ENCODE measurements at places on chromosomes 2 and 18.

DNA sequence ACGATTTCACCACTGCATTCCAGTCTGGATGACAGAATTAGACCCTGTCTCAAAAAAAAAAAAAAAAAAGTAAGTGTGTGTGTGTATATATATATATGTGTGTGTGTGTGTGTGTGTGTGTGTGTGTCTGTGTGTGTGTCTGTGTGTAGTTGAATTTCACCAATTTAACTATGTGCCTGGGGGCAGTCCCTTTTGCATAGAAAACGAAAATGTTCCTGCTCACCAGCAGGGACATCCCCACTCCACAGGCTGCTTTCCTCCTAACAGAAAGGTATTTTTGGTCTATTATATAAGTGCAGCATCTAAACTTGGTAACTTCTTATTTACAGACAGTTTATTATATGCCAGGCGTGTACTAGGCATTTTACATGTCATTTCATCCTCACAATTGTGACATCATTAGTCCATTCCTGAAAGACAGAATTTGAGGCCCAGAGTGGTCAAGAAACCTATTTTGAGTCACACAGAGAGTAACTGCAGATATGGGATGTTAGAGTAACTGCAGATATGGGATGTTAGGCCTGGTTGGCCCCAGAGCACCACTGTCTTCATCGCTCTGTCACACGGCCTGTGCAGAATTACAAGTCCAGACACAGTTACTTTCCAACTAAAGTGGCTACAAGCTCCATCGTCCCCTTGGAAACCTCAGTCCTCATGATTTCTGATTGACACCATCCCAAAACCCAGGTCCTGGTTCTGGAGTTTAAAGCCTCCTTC is 9.3 kb upstream of the TTL start:
- DNase-seq = no peak

- DNase-seq = no peak
Observed at GRCh38 chr2:148754864-148755263, 110.3 kb downstream of the EPC2 start.

GRCh38 chr2:181959508-181959907 is 26.1 kb upstream of the PPP1R1C start:
- DNase-seq = no peak

DNA sequence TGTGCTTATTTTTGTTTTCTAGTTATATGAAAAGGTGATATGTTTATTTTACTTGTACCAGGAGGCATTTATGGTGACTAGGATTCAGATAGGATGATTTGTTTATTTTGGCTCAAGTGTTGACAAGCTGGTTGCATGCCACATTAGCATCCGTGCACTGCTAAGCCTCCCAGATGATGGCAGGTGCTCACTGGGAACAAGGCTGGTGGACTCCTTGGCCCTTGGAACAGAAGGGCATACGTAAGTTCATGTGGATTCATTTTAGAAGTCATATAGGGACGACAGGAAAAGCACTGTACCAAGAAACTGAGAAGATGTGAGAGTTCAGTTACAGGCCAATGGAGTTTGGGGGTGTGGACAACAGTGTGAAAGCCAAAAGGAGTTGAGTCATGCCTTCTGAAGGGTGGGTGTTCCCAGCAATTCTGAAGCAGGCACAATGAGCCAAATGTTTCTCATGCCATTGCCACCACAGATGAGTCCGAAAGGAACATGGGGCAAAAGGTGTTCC is 166.2 kb downstream of the PHLPP1 start:
- peak; percentile 92 for DNase-seq

- no peak for DNase-seq
Observed at GRCh38 chr2:215435280-215435869, 493 bp downstream of the FN1 start.

DNA sequence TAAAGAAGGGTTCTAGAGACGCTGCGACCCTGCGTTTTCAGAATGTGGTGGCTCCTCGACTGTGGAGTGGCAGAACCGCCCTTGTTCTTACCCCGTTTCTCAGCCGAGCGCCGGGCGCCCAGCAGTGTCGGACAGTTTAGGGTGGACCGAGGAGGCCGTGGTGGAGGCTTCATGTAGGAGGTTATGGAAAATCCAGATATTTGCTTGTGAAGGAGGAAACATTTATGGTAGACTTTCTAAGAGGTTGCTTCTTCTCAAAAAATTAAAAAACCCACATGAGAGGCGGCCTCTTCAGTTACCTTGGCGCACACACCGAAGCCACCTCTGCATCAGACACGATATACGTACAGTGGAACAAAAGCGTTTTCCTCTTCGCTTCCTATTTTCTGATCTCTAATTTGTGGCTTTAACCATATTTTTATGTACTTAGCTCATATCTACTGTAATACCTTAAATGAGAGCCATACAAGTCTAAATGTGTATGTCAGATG is 120.8 kb downstream of the NFATC1 start:
- no peak for DNase-seq

- no peak for DNase-seq
Observed at GRCh38 chr2:64641599-64641998, 12.1 kb downstream of the SERTAD2 start.

- DNase-seq = no peak
Observed at GRCh38 chr18:55376387-55376786, 211.6 kb downstream of the TCF4 start.

DNA sequence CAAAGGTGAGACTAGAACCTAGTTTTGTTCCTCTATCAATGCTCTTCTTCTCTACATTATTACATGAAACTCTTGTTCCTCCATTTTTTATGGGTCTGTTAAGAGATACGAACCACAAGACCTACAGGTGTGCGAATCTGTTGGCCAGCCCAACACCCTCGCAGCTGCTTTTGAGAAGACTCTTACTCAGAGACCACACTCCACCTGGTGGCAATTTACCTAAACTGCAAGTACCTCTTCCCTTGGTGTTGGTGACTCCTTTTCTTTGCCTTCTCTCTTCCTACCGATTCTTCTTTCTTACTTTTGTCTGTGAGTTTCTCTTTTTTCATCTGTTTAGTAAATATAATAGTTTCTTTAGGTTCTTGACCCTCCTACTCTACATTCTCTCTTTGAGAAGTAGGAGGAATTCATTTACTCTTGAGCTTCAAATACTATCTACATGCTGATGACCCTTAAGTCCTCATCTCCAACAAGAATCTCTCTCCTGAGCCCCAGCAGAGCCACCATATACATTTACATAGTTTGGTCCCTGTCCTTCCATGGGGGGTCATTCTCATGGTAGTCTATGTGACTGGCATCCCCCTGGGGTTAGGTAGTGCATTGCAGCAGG is 81.8 kb upstream of the GAREM1 start:
- peak; percentile 27 for DNase-seq

GRCh38 chr18:45916302-45916701 is 50.8 kb downstream of the EPG5 start:
- no peak for DNase-seq

GRCh38 chr2:85920810-85921545 is 32.2 kb upstream of the ST3GAL5 start:
- DNase-seq = no peak

DNA sequence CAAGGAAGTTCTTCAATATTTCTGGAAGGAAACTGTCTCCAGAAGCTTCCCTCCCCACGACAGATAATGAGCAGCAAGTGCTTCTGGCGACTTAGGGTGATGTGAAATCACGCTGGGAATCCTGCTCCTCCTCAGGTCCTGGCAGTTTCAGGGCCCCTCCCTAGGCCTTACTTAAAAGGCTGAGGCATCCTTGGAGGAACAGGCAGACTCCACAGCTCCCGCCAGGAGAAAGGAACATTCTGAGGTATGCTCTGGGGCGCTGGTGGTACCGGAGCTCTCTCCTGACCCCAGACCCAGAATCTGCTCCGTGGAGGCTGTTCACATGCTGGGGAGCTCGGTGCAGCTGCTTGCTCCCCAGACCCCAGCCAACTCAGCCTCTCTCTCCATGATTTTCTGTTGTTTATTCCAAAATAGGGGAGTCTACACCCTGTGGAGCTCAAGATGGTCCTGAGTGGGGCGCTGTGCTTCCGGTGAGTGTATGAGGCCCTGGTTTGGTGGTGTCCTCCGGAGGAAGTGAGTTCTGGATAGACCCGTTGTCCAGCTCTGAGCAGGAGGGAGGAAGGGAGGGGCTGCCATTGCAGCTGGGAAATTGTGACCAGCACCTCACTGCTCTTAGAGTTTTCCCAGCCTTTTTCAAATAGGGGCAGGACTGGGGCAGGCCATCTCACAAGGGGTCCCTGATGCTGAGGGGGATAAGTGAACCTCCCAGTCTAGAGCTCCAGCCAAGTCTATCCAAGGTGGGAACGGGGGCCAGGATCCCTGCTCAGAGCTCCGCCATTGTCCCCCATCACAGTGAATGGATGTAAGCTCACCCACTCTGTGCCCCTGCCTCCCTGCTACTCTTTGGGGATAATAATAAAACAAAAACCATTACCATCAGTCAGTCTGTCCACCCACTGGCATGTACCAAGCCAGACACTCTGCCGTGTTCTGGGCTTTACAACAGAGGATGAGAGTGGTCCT is at the start of gene IL36RN:
Gene IL36RN (plus strand): TSS at position 201 of the 963 bp plus-strand sequence. CDS start 241 bp downstream, at position 442.
- no peak for DNase-seq

- DNase-seq = no peak
Observed at GRCh38 chr2:127150996-127151395, 44.0 kb upstream of the BIN1 start.

- peak; percentile 95 for DNase-seq
Observed at GRCh38 chr2:238864207-238865014, 16.5 kb downstream of the TWIST2 start.

- DNase-seq = peak; percentile 89
Observed at GRCh38 chr2:160334028-160334741, 134.1 kb upstream of the ITGB6 start.

GRCh38 chr2:85009019-85009618 is 38.2 kb downstream of the KCMF1 start:
- DNase-seq = no peak

GRCh38 chr18:58287353-58288274 is 243.6 kb downstream of the NEDD4L start:
- no peak for DNase-seq

DNA sequence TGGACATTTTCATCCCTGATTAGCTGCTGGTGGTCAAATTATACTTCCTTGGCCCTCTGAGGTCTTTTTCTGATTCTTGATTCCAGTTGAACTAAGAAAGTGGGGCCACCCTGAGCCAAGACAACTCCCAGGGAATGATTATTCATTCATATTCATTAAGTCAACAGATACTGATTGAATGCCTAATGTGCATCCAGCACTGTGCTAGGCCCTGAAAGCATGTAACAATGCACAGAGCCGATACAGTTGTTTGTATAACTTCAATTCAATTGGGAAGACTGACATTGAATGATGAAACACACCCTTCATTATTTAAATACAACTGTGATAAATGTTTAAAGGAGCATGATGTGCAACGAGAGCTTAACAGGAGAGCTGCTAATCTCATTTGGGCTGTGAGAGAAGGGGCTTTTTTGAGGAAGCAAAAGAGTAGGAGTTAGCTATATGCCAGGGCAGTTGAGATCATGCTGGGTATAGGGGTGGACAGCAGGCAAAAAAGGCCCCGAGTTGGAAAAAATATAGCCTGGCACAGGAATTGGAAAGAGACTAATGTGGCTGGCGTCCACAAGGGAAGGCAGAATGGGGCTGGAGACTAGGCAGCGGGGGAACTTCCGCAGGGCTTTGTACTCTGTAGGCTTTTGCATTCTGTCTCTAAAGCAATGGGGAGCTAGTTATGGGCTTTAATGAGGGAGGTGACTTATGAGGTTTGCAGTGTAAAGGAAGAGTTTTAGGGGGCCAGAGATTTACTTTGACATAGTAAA is 57.2 kb upstream of the ACVR1 start:
- no peak for DNase-seq

- no peak for DNase-seq
Observed at GRCh38 chr2:1995987-1996386, 251.7 kb upstream of the PXDN start.

- DNase-seq = no peak
Observed at GRCh38 chr2:122636097-122636496, 880.6 kb downstream of the TSN start.

GRCh38 chr18:24160086-24160485 is 21.2 kb downstream of the CABYR start:
- DNase-seq = no peak

- DNase-seq = no peak
Observed at GRCh38 chr2:110866045-110866444, 133.7 kb downstream of the ACOXL start.

- no peak for DNase-seq
Observed at GRCh38 chr18:22544626-22545025, 126.9 kb upstream of the CTAGE1 start.

- DNase-seq = no peak
Observed at GRCh38 chr2:75303227-75303626, 103.9 kb upstream of the TACR1 start.

DNA sequence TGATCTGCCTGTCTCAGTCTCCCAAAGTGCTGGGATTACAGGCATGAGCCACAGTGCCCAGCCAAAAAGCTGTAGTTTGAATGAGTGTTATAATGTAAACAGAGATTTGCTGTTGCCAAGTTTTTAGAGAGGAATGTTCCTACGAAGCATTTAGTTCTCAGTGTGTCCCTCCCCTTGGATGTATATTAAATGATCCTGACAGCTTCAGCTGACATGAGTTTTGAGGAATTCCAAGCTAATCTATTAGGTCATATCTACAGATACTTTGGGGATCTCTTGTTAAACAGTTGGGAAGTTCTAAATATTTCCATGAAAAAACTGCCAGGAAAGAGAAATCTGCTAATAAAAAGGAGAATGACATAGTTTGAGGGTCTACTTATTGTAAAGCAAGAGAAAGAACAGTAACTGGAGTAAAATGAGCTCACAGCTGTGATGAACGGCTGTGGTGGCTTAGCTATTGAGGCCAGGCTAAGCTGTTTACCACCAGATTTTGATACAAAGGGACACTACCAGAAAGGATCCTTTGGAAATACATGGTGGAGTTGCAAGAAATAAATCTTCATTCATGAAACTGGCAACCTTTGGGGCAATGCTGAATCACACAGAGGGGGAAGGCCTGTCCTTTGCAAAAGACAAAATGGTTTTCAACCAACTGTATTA is 2.6 kb upstream of the STON1 start:
- peak; percentile 44 for DNase-seq

DNA sequence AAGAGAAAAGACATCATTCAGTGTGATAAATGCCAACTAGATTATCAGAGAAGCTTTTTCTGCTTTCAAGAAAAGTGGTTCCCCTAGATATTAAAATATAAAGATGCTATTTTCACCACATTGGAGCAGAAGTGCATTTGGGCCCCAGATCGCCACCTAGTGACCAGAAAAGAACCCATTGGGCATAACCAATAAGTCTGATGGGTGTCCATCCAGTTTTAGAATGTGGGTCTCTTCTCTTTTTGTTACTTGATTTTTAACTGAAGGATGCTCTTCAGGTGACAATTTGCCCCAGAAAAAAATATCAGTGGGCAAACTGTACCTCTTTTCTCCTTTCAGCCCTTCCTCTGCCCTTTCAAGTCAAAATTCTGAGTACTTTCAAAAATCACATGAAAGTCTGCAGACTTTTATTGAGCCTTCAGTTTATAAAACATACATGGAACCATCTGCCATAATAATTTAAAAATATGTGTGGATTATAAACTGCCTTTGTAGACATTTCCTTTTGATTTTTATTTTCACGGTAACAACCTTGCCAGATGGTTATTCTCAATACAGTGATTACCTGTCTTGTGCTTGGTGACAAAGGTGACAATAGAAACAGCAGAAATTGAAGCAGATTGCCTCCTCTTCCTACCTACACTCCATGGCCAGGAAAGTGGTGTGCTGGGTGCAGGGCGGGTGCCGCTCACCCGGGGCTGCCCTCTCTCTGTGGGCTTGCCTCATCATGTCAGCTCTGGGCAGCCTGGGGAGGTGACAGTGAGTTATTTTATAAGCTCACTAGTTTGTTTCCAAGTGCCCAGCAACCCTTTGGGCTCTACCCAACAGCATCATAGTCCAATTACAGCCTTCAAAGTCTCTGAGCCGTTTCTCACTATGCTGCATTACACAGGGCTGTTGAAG is 124.5 kb downstream of the DCDC2C start:
- DNase-seq = peak; percentile 4
